ENCODE measurements at places on chromosomes 2 and 18. TPM values are rescaled to one million over a fixed set of nuclear protein-coding genes. Genes with fewer than 3 reads are reported as not detected.

The DOCK10 gene
- 142 TPM for total RNA-seq

The RTN4 gene
- 612 TPM for total RNA-seq

The SOS1 gene
- total RNA-seq, result 56.9 TPM

The SIX2 gene
- 0.87 TPM for total RNA-seq

The SEPTIN2 gene
- 196 TPM for total RNA-seq

The G6PC2 gene
- total RNA-seq, result not detected

The GAREM1 gene
- 29.6 TPM for total RNA-seq

The OXER1 gene
- 0.73 TPM for total RNA-seq

The ADRA2B gene
- total RNA-seq, result 0.54 TPM

The STPG4 gene
- 1.8 TPM for total RNA-seq

The TLX2 gene
- 4.3 TPM for total RNA-seq

The CYP27A1 gene
- 52.9 TPM for total RNA-seq

The CHRNG gene
- not detected for total RNA-seq

The CTAGE1 gene
- total RNA-seq, result not detected

The NT5DC4 gene
- total RNA-seq, result 1.5 TPM

The LAMA1 gene
- total RNA-seq, result 5.5 TPM

The ASB18 gene
- total RNA-seq, result not detected

The CRYGD gene
- 1.0 TPM for total RNA-seq

The PLCL1 gene
- total RNA-seq, result 36.0 TPM

The UGT1A5 gene
- not detected for total RNA-seq

The POLR1A gene
- 32.7 TPM for total RNA-seq

The CCT7 gene
- total RNA-seq, result 186 TPM

The HMSD gene
- 1.9 TPM for total RNA-seq

The PID1 gene
- 29.1 TPM for total RNA-seq

The CRACDL gene
- 113 TPM for total RNA-seq

The PLA2R1 gene
- 6.6 TPM for total RNA-seq

The CHST10 gene
- 38.9 TPM for total RNA-seq

The TET3 gene
- total RNA-seq, result 27.1 TPM

The IL37 gene
- not detected for total RNA-seq

The CNGA3 gene
- total RNA-seq, result 2.2 TPM

The SLC9A4 gene
- 0.43 TPM for total RNA-seq

The GPN1 gene
- total RNA-seq, result 22.5 TPM

The RPRM gene
- 26.2 TPM for total RNA-seq

The ADAM23 gene
- 75.4 TPM for total RNA-seq

The DPP4 gene
- total RNA-seq, result 5.1 TPM
